ENCODE measurements at places on chromosomes 3 and 15.

DNA sequence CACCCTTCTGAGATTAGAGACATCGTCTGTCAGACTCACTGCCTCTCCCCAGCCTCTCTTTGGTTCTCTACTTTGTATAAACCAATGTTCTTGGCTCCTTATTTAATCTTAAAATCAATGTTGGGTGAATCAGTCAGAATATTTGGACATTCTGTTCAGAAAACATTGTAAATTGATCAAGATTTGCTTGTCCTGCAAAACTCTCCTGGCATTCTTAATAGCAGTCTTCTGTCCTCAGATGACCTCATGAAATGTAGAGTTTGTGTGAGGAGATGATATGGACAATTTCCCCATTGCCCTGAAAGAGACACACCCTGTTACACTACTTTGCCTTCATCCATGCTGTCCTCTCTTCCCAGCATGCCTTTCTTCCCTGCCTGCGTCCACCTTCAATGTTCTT is 33.6 kb downstream of the CD200R1L start:
- no peak for DNase-seq

- DNase-seq, result no peak
Measured at GRCh38 chr3:43155464-43156121, 49.7 kb upstream of the POMGNT2 start.

DNA sequence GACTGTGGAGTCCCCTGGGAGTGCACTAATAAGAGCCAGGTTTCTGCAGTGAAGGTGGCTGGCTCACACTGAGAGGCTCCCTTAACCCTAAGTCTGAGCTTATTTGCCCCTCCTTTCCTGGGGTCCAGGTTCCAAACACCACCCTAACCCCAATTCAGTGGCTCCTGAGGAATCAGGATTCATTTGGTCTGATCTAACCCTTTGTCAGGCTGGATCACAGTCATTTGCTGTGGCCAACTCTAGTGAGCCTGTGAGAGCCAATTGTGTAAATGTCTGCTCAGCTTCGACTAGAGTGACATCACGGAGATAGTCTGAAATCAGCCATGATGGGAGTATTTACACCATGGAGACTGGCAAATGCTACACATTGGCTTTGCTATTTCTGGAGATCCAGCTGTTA is 73.7 kb upstream of the ACAN start:
- DNase-seq, result no peak

- no peak for DNase-seq
Measured at GRCh38 chr3:184429786-184430185, 49.9 kb downstream of the CHRD start.

DNA sequence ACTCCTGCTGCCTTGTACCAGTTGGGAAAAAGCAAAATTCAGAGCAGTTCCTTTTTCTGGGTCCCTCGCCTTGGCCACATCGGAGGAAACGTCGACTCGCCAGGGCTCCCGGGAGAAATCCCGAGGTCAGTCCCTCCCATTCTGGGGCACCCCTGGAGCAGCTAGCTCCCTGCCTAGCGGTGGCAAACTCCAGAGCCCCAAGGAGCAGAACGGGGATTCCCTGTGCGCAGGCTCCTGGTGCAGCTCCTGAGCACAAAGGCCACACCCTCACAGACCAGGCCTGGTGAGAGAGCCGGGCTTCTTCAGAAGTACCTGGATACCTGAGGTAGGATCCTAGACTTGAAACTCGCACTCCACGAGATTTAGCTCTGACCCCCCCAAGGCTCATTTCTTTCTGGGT is 2.6 kb downstream of the LRRC3B start:
- DNase-seq, result no peak

- no peak for DNase-seq
Measured at GRCh38 chr15:63805993-63806980, 27.5 kb downstream of the HERC1 start.

DNA sequence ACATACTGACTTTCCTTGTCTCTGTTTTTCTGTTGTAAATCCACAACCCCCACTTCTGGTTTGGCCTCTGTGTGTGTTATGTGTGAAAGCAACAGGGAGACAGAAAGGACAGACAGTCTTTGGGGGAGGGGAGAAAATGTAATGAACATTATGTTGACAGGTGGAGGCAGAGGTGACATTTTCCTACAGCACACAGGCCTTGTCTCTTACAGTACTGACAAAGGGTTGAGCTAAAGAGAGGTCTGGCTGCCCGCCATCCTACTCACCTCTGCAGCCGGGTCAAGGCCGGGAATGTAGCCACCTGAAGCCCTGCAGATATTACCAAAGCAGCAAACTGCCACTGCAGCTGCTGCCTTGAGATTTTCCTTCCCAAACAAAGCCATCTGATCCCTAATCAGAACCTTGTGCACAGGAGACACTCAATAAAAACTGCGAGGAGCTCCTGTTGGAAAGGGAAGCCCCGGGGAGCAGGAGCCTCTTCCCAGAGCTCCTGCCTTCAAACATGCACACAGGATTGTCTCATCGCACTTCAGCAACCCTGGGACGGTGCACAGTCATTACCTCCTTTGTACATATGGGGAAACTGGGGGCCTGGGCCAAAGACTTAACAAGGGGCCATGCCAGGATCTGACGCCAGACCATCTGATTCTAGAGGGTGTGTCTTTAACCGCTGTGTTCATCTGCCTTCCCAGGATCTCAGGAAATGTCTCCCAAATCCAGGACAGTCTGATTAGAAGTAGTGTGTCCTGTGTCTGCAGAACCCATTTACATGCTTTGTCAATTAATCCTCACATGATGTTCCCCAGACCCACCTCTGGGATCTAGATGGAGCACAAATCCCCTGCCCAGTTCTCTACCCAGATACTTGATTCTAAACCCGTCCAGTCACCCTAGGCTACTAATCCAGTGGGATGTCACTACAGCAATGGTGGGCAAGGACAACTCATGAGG is 14.2 kb downstream of the MYO5C start:
- DNase-seq, result no peak

DNA sequence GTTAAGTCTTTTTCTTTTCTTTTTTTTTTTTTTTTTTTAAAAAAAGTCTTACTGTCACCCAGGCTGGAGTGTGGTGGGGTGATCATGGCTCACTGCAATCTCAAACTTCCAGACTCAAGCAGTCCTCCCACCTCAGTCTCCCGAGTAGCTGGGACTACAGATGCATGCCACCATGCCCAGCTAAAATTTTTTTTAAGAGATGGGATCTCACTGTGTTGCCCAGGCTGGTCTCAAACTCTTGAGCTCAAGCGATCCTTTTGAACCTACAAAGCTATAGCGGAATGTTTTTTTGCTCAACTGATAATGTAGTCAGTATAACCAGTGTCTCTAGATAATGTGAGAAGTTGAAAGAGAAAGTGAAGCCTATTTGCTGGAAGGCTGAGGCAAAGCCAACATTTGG is 3.9 kb upstream of the IGF2BP2 start:
- DNase-seq, result no peak

DNA sequence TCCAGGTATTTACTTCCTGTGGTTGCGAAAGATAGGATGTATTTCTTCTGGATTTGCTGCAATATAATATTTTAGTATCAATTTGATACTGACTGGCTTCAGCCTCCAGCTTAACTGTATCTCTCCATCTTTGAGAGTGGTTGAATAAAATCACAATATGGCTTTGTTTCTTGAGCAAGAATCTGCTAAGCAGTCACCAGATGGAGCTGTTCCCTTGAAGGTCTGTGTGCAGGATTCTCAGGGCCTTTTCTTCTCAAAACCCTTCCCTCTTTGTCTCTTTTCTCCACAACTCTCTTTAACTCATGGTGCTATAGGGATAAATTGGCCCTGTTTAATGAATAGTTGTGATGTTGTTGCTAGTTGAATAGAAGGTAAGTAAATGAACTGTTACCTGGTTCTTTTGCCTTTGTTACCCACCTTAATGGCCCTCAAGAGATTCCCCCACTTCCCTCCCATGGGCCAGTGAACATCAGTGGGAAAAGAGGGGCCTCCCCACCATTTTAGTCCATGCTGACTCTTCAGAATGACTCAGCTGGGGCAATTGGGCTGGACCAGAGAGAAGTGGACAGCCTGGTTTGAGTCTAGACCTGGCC is 34.8 kb upstream of the RAB6B start:
- DNase-seq, result no peak

DNA sequence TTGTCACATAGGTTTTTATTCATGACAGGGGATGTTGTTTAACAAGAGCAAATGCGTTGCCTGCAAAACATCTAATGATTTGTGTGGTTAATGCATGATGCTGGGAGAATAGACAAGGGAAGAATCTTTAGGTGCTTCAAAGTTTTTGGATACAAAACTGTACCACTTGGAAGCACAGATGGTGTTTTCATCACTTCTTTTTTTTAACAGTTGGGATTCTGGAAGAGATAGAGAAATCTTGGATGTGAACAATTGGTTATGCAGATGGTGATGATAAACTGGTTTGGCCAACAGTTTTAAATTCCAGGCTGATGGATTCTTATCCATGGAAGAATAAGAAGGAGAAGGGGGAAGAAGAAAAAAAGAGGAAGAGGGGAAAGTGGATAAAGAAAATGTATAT is 379.4 kb downstream of the KCNH8 start:
- no peak for DNase-seq

GRCh38 chr3:14532691-14533456 is 7.3 kb downstream of the GRIP2 start:
- no peak for DNase-seq
